ENCODE measurements at places on chromosomes 3 and 15. TPM values are rescaled to one million over a fixed set of nuclear protein-coding genes. Genes with fewer than 3 reads are reported as not detected.

Gene TRIM42
- not detected for total RNA-seq

Gene CIAO2A
- total RNA-seq: 92.4 TPM

Gene SLC28A2
- total RNA-seq: not detected

Gene ATP8B4
- total RNA-seq: not detected

Gene TF
- not detected for total RNA-seq

Gene CLPX
- total RNA-seq: 19.3 TPM

Gene CPEB1
- total RNA-seq: 3.3 TPM

Gene ATP13A5
- not detected for total RNA-seq

Gene SLC2A2
- not detected for total RNA-seq

Gene ROPN1
- total RNA-seq: not detected

Gene CLDN1
- 6.8 TPM for total RNA-seq

Gene GUCA1C
- total RNA-seq: not detected

Gene HACD2
- 43.8 TPM for total RNA-seq

Gene NR1I2
- total RNA-seq: 0.04 TPM

GRCh38 chr15:90232941-90233386 lies 777 bp downstream of the CIB1 start:
- peaks cover 24% of the 10 kb centered on the region for H3K36me3 ChIP-seq
- peak overlapping the region; percentile 92 for H3K4me3 ChIP-seq
- no peaks in the 10 kb centered on the region for H3K27me3 ChIP-seq
- H3K4me1 ChIP-seq: peaks cover 27% of the 10 kb centered on the region
- peak overlapping the region; percentile 89 for H3K27ac ChIP-seq
- DNase-seq: no peak

DNA sequence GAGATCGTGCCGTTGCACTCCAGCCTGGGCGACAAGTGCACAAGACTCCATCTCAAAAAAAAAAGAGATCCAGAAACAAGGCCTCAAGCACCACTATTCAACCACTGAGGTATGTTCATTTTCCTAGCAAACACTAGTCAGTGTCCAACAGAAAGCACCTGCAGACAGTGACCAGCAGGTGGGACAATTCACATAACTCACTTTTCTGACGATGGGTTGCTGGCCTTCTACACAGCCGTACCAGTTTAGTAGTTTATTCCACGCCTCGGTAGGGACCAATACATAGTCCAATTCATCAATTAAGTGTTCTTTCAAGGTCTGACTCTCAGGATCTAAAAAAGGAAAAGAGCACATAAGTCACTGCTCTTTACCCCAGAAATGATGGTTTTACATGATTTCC lies 12.4 kb downstream of the USP4 start:
- H3K27me3 ChIP-seq: no peaks in the 10 kb centered on the region
- peak; percentile 58 for DNase-seq
- no peak overlapping the region for H3K27ac ChIP-seq
- H3K4me3 ChIP-seq: no peak overlapping the region
- peaks cover 39% of the 10 kb centered on the region for H3K36me3 ChIP-seq

- peak overlapping the region; percentile 75 for H3K4me3 ChIP-seq
- H3K27ac ChIP-seq: peak overlapping the region; percentile 100
- peaks cover 32% of the 10 kb centered on the region for H3K36me3 ChIP-seq
- no peaks in the 10 kb centered on the region for H3K27me3 ChIP-seq
Observed at GRCh38 chr15:40340038-40340739, 550 bp downstream of the CCDC9B start.

DNA sequence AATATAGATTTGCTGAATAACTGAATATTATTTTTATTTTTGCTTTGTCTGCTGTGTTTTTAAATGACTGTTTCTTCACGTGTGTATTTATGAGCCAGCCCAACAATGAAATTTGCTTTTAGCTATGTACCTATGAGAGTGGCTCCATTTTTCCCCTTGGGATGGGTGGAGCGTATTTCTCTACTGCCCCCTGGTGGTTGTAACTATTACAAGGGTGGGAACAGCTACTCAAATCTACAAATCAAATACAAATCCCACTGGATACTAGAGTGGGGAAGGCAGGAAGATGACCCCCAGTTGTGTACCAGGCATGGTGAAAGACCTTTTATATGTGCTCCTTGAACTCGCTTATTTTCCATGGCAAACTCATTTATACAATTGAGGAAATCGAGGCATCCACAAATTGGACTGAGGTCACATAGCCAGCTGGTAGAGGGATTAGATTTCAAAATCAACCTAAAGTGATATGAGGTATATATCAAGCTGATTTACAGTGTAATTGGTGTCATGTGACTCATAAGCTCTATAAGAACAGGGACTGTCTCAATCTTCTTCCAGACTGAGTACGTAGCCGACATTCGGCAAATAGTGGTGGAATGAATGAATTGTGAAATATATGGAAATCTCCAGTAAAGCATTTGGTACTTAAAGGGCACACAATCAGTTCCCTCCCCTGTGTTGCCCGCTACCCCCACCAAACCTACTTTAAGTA lies 69.5 kb upstream of the VEPH1 start:
- no peaks in the 10 kb centered on the region for H3K27me3 ChIP-seq
- peaks cover 15% of the 10 kb centered on the region for H3K4me1 ChIP-seq
- DNase-seq: peak; percentile 81
- H3K4me3 ChIP-seq: no peak overlapping the region
- H3K36me3 ChIP-seq: no peaks in the 10 kb centered on the region
- no peak overlapping the region for H3K27ac ChIP-seq

DNA sequence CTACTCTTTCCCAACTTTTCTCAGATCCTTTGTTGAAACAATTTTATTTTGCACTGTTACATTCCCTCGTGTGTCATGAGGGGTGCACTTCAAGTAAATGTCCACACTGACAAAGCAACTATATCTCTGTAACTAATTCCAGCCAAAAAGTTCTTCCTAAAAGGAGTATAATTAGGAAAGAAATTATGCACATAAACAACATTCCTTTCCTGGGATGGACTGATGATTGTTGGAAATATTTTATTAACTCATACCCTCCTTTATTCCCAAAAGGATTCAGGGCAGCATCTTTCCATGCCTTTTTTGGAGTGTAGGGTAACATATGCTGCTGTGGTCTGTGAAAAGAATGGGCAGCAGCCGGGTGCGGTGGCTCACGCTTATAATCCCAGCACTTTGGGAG lies 426.1 kb upstream of the THBS1 start:
- H3K4me1 ChIP-seq: peaks cover 29% of the 10 kb centered on the region
- DNase-seq: no peak
- no peaks in the 10 kb centered on the region for H3K27me3 ChIP-seq
- H3K4me3 ChIP-seq: no peak overlapping the region
- no peaks in the 10 kb centered on the region for H3K36me3 ChIP-seq
- H3K27ac ChIP-seq: peak overlapping the region; percentile 54

DNA sequence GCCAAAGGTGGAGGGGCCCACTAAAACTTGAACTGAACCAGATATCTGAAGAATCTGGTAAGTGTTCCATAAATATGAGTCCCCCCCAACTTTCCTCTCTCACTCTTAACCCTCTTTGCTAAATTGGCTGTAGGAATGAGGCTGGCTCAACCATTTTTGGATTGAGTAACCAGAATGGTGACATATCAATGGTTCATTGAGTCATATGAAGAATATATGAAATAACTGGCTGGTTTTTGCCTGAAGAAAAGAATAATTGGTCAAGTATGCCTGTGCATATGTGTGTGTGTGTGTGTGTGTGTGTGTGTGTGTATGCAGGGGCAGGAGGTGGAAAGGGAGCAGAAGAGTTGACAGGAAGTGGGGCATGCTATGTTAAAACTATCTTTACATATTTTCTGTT lies 472.9 kb upstream of the THBS1 start:
- H3K27me3 ChIP-seq: no peaks in the 10 kb centered on the region
- no peak overlapping the region for H3K4me3 ChIP-seq
- H3K4me1 ChIP-seq: no peaks in the 10 kb centered on the region
- no peaks in the 10 kb centered on the region for H3K36me3 ChIP-seq
- no peak overlapping the region for H3K27ac ChIP-seq
- no peak for DNase-seq

DNA sequence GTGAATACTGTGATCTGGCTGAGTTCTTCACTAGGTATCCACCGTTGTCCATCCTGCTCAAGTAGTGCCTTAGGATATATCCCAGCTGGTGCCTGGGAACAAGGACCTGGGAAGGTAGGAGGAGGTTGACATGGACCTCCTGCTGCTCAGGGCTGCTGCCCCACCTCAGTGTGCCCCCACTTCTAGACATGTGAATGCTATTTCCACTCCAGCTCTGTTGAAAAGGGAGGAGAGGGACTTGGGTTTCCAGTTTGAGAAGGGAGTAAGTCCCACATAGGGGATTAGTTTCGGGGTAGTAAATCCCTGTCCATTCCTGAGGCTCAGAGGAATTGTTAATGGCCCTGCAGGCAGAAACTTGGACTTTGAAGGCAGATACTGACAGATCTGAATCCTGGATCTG lies 32.9 kb upstream of the ETV5 start:
- H3K4me1 ChIP-seq: no peaks in the 10 kb centered on the region
- H3K4me3 ChIP-seq: no peak overlapping the region
- no peak overlapping the region for H3K27ac ChIP-seq
- H3K27me3 ChIP-seq: peaks cover 45% of the 10 kb centered on the region
- no peak for DNase-seq

DNA sequence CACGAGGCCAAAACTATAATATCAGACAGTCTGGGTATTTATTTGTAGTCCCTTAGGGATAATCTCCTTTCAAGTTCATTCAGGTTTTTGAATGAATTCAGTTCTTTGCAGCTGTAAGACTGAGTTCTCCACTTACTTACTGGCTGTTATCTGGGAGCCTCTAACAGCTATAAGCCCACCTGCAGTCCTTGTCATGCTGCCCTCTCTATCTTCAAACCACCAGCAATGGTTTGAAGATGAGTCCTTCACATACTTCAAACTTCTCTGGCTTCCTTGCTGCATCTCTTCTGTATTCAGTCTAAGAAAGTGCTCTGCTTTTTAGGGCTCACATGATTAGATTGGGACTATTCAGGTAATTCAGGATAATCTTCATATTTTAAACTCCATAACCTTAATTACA lies 154.5 kb upstream of the STT3B start:
- H3K4me1 ChIP-seq: peaks cover 19% of the 10 kb centered on the region
- no peak overlapping the region for H3K27ac ChIP-seq
- no peak overlapping the region for H3K4me3 ChIP-seq
- no peak for DNase-seq

GRCh38 chr3:61980041-61980440 lies 393.3 kb downstream of the FEZF2 start:
- no peak overlapping the region for H3K4me3 ChIP-seq
- no peaks in the 10 kb centered on the region for H3K4me1 ChIP-seq
- no peak for DNase-seq
- H3K27me3 ChIP-seq: no peaks in the 10 kb centered on the region
- H3K27ac ChIP-seq: no peak overlapping the region

- no peaks in the 10 kb centered on the region for H3K36me3 ChIP-seq
- H3K27me3 ChIP-seq: no peaks in the 10 kb centered on the region
- no peak for DNase-seq
- H3K4me1 ChIP-seq: peaks cover 29% of the 10 kb centered on the region
- H3K4me3 ChIP-seq: peak overlapping the region; percentile 98
Observed at GRCh38 chr3:108590460-108590859, 938 bp downstream of the DZIP3 start.

GRCh38 chr3:37162501-37163245 lies 11.7 kb downstream of the LRRFIP2 start:
- H3K27ac ChIP-seq: no peak overlapping the region
- no peak for DNase-seq
- H3K4me1 ChIP-seq: no peaks in the 10 kb centered on the region
- H3K36me3 ChIP-seq: peaks cover 6% of the 10 kb centered on the region
- no peak overlapping the region for H3K4me3 ChIP-seq

- no peak overlapping the region for H3K27ac ChIP-seq
- DNase-seq: no peak
- H3K4me1 ChIP-seq: no peaks in the 10 kb centered on the region
- H3K4me3 ChIP-seq: no peak overlapping the region
Observed at GRCh38 chr3:51176923-51177322, 208.2 kb upstream of the MANF start.

DNA sequence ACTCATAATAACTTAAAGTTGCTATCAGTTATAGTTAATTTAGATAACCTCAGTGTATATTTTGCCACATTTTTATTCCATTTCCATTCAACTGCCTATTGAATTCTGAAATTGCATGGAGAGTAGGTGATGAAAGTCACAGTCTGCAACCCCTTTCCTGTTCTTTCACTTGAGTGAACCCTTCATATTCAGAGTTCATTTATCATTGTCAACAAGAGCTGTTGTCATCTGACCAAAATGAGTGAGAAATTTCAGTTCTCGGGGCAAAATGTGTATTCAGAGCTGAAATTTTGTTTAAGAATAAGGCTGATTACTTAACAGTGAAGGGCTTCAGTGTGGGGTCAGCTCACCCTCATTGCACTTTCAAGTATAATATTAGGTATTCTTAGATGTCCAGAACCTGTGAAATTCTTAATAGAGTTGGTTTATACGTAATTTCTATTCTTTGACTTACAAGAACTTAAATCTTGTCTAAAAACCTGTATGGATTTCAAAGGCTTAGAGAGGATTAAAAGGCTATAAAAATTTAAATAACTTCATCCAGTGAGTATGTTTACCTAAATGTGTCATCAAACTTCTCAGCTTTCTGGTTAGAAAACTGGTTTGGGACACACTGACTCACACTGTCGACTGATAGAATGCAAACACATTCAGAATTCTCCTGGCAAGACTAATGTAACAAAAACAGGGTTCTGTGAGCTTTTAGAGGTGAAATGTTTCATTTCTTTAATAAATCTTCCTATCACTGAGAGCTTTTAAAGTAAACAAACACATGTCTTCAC lies 92.2 kb downstream of the CMSS1 start:
- H3K27ac ChIP-seq: peak overlapping the region; percentile 87
- peak; percentile 98 for DNase-seq
- no peaks in the 10 kb centered on the region for H3K27me3 ChIP-seq

GRCh38 chr3:74676-75243 lies 121.8 kb upstream of the CHL1 start:
- no peak for DNase-seq
- H3K36me3 ChIP-seq: no peaks in the 10 kb centered on the region
- no peak overlapping the region for H3K4me3 ChIP-seq
- H3K4me1 ChIP-seq: no peaks in the 10 kb centered on the region
- no peaks in the 10 kb centered on the region for H3K27me3 ChIP-seq

DNA sequence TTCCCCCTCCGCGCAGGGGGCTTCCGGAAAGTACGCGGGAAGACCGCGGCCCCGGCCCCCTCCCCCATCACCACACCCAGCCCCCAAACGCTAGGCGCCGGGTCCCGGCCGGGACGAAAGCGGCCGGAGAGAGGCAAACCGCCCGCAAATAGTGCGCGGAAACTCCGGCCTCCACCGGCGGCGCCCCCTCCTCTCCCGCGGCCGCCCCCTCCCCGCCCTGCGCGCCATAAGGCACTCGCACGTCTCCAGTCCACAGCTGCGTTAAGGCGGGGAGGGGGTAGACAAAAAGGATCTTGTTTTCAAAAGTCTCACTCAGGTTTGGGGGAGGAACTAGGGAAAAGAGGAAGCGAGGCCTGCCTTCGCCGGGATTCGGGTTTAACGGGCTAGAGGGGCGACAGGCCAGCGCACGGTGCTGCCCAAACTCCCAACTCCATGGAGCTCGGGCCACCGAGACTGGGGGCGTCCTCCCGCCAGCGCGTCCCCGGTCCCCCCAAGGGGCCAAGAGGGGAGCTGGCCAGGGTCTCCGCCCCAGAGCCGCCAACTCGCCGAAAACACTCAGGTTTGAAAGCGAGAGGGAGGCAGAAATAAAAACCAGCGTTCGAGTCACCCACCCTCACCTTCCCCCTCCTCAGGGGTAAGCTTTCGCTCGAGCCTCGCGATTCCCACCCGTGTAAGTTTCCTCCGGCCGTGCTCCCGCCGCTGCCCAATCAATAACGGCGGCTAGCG lies 1.8 kb downstream of the ANP32A start:
- DNase-seq: peak; percentile 35
- peaks cover 27% of the 10 kb centered on the region for H3K4me1 ChIP-seq
- peak overlapping the region; percentile 87 for H3K27ac ChIP-seq
- H3K4me3 ChIP-seq: peak overlapping the region; percentile 98

GRCh38 chr3:55668359-55668758 lies 181.3 kb upstream of the WNT5A start:
- no peak for DNase-seq
- no peak overlapping the region for H3K4me3 ChIP-seq
- H3K27ac ChIP-seq: no peak overlapping the region
- H3K4me1 ChIP-seq: no peaks in the 10 kb centered on the region
- H3K36me3 ChIP-seq: no peaks in the 10 kb centered on the region
- no peaks in the 10 kb centered on the region for H3K27me3 ChIP-seq
